ENCODE measurements at places on chromosomes 12 and 14.

DNA sequence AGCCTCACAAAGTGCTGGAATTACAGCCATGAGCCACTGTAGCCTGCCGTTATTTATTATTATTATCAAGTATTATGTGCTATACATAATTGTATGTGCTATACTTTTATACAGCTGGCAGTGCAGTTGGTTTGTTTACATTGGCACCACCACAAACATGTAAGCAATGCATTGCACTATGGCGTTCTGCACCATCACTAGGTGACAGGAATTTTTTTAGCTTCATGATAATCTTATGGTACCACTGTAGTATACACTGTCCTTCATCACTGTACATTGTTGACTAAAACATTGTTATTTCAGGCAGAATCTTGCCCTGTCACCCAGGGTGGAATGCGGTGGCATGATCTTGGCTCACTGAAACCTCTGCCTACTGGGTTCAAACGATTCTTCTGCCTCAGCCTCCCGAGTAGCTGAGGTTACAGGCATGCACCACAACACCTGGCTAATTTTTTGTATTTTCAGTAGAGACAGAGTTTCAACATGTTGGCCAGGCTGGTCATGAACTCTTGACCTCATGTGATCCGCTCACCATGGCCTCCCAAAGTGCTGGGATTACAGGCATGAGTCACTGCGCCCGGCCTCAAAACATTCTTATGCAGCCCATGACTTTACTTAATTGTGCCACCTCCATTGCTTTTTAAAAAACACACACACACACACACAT is 17.1 kb downstream of the MRPL42 start:
- no peaks in the 10 kb centered on the region for H3K4me1 ChIP-seq
- H3K27ac ChIP-seq, result no peak overlapping the region
- H3K4me3 ChIP-seq, result no peak overlapping the region
- H3K27me3 ChIP-seq, result no peaks in the 10 kb centered on the region

DNA sequence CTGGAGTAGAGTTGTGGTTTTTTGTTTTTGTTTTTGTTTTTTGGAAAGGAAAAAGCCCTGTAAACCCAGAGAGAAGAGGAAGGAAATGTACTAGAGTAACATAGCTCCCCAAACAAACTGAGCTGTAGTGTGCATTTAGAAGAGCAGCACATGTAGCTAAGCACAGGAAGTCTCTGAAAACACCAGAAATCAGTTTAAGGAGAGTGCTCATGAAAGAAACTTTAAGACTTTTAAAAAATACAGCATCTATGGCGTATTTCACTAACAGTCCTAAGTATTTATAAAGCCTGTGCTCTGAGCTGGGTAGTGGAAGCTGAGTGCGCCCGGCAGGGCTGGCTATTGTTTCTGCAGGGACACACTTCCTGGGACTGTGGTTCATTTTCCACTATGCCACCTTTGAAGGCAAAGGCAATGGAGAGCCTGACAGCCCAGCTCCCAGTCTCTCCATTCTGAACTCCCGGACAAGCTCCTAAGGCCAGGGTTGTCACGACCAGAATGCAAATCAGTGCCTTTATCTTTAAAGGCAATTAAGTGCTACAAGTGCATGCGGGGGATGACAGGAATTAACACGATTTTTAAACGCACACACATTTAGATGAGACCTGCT is 45.4 kb downstream of the NIN start:
- no peak overlapping the region for H3K27ac ChIP-seq
- DNase-seq, result no peak
- H3K27me3 ChIP-seq, result no peaks in the 10 kb centered on the region
- H3K4me1 ChIP-seq, result peaks cover 6% of the 10 kb centered on the region
- no peak overlapping the region for H3K4me3 ChIP-seq

GRCh38 chr12:26713885-26714383 is 119.1 kb downstream of the ITPR2 start:
- H3K27me3 ChIP-seq, result no peaks in the 10 kb centered on the region
- no peak for DNase-seq
- H3K4me3 ChIP-seq, result no peak overlapping the region
- no peak overlapping the region for H3K27ac ChIP-seq
- no peaks in the 10 kb centered on the region for H3K36me3 ChIP-seq

- H3K4me1 ChIP-seq, result no peaks in the 10 kb centered on the region
- no peak overlapping the region for H3K27ac ChIP-seq
Observed at GRCh38 chr12:24500831-24501230, 448.1 kb downstream of the BCAT1 start.

DNA sequence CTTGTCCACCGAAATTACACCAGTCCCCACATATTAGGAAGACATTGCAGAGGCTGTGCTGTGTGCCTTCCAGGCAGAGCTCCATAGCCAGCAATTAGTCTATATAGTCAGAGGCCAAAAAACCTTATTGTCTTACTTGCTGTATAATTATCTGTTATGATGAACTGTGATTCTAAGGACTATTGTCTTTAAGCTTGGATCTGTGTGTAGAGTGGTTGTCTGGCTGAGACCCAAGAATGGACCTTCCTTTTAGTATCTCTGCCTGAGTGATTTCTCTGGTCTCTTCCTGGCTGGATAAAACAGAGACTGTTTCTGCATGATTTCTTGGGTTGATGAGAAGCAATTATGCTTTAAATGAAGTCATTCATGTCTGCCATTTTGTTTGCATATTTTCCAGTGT is 465.3 kb downstream of the PRKD1 start:
- H3K4me1 ChIP-seq, result no peaks in the 10 kb centered on the region
- H3K4me3 ChIP-seq, result no peak overlapping the region
- no peaks in the 10 kb centered on the region for H3K36me3 ChIP-seq
- no peak overlapping the region for H3K27ac ChIP-seq

DNA sequence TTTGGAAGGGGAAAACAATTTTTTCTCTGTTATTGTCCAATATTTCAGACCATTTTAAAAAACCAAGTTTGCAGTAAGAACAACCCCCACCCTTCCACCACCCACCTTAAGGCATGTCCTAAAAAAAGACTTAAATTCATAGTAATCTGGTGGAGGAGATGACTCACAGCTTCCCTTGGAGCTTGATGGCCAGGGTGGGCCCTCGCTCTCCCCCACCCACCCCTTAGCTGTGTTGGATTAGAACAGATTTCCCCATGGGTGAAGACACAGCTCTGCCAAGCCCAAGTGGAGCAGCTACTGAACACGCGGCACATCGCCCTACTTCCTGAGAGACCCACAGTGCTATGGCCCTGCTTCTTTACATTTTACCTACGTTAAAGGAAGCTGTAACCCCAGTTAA is 140.3 kb downstream of the GCH1 start:
- no peak overlapping the region for H3K4me3 ChIP-seq
- peaks cover 41% of the 10 kb centered on the region for H3K36me3 ChIP-seq
- no peaks in the 10 kb centered on the region for H3K27me3 ChIP-seq

DNA sequence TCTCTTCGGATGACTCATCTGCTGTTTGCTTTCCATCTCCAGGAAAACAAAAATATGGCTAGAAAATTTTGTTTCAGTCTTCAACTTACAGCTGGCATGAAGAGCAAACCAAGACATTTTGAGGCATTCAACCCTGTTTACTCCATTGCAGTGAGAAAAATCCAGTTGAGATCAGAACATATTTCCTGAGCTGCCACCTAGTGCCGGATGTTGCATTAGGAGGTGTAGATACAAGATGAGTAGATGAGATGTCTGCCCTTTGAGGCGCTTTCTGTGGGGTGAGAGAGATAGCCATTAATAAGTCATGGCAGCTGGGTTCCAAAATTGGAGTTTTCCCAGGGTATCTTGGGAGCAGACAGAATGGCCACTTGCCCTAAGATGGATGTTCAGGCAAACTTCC is 171.1 kb downstream of the PRKCH start:
- H3K36me3 ChIP-seq, result no peaks in the 10 kb centered on the region
- no peak for DNase-seq
- H3K4me3 ChIP-seq, result no peak overlapping the region
- no peak overlapping the region for H3K27ac ChIP-seq
- no peaks in the 10 kb centered on the region for H3K27me3 ChIP-seq

DNA sequence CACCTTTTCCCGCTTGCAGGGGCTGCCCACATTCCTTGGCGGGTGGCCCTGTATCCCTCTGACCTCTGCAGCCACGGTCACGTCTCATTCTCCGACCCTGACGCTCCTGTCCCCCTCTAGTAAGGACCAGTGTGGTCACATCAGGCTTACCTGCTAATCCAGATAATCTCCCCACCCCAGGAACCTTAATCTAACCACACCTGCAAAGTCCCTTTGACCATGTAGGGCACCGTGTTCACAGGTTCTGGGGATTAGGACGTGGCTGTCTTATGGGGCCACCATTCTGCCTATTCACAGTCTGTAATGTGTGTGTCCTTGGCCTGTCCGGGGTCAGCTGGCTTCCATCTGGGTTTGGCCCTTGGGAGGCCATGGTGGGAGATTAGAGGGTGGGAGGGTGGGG is 368.9 kb downstream of the AACS start:
- DNase-seq, result no peak
- H3K36me3 ChIP-seq, result no peaks in the 10 kb centered on the region
- no peaks in the 10 kb centered on the region for H3K4me1 ChIP-seq
- no peaks in the 10 kb centered on the region for H3K27me3 ChIP-seq
- no peak overlapping the region for H3K27ac ChIP-seq
- no peak overlapping the region for H3K4me3 ChIP-seq

DNA sequence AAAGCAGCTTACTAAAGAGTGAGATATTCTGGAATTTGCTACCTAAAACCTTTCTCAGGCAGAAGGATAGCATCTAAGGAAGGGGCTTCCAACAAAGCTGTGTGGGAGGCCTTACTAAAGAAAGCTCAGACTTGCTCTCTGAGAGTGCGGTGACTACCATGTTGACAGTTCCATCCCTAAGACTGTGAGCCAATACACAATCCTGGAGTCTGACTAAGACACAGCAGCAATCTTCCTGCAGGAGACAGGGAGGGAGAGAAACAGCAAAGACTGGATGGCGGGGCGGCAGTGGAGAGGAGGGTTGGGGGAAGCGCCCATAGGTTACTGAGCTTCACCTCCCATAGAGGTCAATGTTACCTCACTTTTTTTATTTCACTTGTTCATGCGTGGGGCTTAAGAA is 70.9 kb downstream of the KITLG start:
- H3K36me3 ChIP-seq, result no peaks in the 10 kb centered on the region
- no peak overlapping the region for H3K4me3 ChIP-seq
- no peak overlapping the region for H3K27ac ChIP-seq
- no peaks in the 10 kb centered on the region for H3K27me3 ChIP-seq
- H3K4me1 ChIP-seq, result no peaks in the 10 kb centered on the region

- H3K4me3 ChIP-seq, result no peak overlapping the region
- peak; percentile 32 for DNase-seq
- peaks cover 19% of the 10 kb centered on the region for H3K4me1 ChIP-seq
- H3K27me3 ChIP-seq, result no peaks in the 10 kb centered on the region
- H3K36me3 ChIP-seq, result no peaks in the 10 kb centered on the region
Observed at GRCh38 chr14:68822132-68822651, 29.3 kb upstream of the ZFP36L1 start.

GRCh38 chr12:26092346-26093105 is 32.3 kb downstream of the BHLHE41 start:
- H3K4me3 ChIP-seq, result no peak overlapping the region
- no peaks in the 10 kb centered on the region for H3K36me3 ChIP-seq
- no peak for DNase-seq
- no peak overlapping the region for H3K27ac ChIP-seq
- H3K27me3 ChIP-seq, result peaks cover 4% of the 10 kb centered on the region

DNA sequence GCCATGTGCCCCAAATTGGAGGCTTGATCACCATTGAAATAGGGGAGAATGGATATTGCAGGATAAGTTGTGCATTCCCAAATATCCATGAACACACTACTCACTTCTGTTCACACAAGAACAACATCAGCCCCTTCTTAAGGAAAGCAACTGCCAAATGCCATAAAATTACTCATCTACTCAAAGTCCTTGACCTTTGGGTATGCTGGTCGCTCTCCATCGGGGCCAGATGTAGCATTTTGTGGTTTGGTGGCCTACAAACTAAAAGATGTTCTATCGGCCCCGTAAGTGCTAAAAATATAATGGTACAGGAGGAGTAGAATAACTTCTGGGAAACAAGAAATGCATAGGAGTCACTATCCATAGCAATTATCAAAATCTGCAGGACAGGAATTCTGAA is 362.6 kb downstream of the AEBP2 start:
- H3K4me3 ChIP-seq, result no peak overlapping the region
- H3K27me3 ChIP-seq, result no peaks in the 10 kb centered on the region
- H3K27ac ChIP-seq, result no peak overlapping the region
- H3K36me3 ChIP-seq, result no peaks in the 10 kb centered on the region
- H3K4me1 ChIP-seq, result no peaks in the 10 kb centered on the region

GRCh38 chr12:89479982-89480381 is 44.6 kb downstream of the GALNT4 start:
- H3K27ac ChIP-seq, result no peak overlapping the region
- no peak for DNase-seq
- no peaks in the 10 kb centered on the region for H3K36me3 ChIP-seq
- H3K4me3 ChIP-seq, result no peak overlapping the region

- DNase-seq, result peak; percentile 91
- peaks cover 10% of the 10 kb centered on the region for H3K4me1 ChIP-seq
- no peaks in the 10 kb centered on the region for H3K36me3 ChIP-seq
Observed at GRCh38 chr14:73825551-73826188, 26.0 kb upstream of the PTGR2 start.

DNA sequence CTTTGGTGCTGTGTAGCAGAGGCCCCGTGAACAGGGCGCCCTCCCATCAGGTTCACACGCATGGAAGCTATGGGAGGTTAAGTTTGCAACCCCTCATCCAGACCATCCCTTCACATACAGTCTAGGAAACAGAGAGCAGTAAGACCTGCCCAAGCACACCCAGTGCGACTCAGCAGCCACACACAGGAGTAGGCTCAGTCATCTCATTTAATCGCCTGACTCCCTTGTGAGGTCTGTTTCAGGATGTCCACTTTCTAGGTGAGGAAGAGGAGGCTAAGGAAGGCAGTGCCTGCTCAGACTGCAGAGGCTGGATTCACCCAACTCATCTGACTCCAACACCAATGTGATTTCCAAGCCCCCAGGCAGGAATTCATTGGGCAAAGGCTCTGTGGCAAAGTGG is 11.9 kb downstream of the BDKRB1 start:
- H3K36me3 ChIP-seq, result no peaks in the 10 kb centered on the region
- no peaks in the 10 kb centered on the region for H3K4me1 ChIP-seq
- H3K4me3 ChIP-seq, result no peak overlapping the region
- DNase-seq, result no peak

- H3K4me3 ChIP-seq, result no peak overlapping the region
- H3K27me3 ChIP-seq, result no peaks in the 10 kb centered on the region
- H3K4me1 ChIP-seq, result no peaks in the 10 kb centered on the region
- H3K36me3 ChIP-seq, result no peaks in the 10 kb centered on the region
- no peak overlapping the region for H3K27ac ChIP-seq
- peak; percentile 18 for DNase-seq
Observed at GRCh38 chr14:72024043-72024407, 91.8 kb downstream of the RGS6 start.

DNA sequence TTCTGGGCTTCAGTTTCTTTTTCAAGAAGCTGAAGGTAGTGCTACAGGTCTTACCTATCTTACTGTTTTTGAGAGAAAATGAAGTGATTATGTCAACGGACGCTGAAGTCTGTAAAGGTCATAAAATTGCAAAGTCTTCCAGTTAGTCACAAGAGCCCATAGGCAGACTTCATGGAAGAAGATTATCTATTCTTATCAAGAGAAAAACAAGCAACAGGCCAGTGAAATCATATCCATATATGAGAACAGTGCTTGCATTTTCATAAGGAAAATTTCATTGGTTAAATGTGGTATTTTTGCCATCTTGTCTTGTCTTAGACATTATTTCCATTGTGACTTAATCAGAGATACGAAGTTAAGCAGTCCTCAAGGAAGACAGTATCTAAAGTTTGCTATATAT is 412.7 kb upstream of the SEL1L start:
- H3K27me3 ChIP-seq, result no peaks in the 10 kb centered on the region
- no peak overlapping the region for H3K4me3 ChIP-seq
- no peak for DNase-seq
- H3K36me3 ChIP-seq, result no peaks in the 10 kb centered on the region
- H3K4me1 ChIP-seq, result no peaks in the 10 kb centered on the region
